ENCODE measurements at places on chromosomes 2 and 18.

DNA sequence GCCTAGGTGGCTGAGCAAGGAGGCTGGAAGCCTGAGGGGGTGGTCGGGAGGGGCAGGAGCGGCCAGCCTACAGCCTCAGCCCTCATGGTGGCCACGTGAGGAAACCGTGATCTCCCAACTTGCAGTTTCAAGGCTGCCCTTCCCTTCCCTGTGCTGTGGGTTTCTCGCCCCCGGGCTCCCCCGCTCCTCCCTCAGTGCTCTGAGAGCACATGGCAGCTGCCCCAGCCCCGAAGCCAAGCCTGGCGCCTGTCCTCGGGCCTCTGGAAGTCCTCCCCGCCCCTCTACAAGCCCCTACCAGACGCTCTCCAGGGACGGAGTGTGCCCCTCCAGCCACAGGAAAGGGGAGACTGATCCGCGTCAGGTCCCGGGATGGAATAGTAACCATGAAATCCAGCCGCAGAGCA is 586 bp upstream of the ANKRD23 start:
- no peak for DNase-seq

DNA sequence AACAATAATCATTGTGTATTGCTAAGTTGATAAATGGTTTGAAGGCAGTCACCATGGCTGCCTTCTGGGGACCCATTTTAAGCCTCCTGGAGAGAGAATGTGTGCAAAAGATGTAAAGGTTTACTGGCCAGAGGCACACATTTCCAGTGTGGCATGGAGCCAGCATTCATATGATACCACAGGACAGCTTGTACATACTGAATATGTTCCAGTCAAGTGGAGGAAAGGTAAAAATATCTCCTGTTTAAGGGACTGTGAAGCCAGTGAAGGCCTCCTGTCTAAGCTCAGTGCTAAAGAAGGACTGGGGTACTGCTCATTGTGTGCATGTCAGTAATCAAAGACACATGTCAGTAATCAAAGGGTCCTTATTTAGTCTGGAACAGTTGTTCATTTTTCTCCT is 119.2 kb downstream of the BABAM2 start:
- no peak for DNase-seq

- peak; percentile 24 for DNase-seq
Measured at GRCh38 chr2:48600204-48600813, 17.3 kb upstream of the GTF2A1L start.

DNA sequence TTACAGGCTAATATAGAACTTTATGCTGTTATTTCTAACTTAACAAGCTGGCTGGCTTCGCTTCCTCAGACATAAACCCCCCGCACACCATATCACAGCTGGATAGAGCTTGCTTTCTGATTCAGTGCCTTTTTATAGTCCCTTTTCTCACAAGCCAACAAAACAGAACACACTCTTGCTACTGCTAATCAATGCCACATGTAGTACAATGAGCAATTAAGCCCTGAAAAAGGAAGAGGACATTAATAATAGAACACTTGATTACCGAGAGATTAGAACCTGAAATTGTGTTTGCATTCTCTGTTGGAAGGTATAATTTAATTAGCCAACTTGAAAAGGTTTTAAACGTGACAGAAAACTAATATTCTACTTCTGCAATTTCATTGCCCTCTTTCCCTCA is 267.7 kb upstream of the CYRIA start:
- no peak for DNase-seq

DNA sequence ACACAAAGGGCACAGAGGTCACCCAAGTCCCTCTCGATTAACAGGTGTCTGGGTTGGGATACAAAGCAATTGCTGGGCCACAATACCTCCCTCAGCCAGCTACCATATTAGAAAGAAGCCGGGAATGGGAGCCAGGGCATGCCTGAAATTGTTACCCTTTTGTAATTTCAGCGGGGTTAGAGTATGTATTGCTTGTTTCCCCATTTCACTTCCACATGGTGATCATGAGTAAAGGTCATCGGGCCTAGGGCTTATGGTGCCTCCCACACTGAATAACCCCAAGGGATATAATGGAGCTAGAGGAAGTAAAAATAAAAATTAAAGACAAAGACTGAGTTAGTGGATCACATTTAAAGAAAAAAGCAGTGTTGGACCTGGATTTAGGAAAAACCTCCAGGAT is 437.2 kb upstream of the KLHL29 start:
- no peak for DNase-seq

- DNase-seq = no peak
Measured at GRCh38 chr2:236121546-236121945, 46.6 kb downstream of the GBX2 start.

DNA sequence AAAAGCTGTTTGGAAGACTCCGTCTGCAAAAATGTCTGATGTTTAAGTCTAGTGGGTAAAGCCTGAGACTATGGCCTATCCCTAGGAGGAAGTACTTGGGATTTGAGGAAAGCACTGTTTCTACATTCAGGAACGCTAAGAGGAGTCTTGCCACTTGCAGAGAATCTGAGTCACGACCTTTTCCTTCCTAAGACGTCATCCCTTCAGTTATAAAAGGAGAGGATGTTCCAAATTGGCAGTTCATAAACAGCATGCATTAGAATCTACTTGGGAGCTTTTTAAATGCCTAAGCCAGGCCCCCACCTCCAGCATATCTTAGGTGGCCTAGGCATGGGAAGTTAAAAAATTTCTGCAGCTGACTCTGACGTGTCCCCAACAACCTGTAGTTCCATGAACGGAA is 125.9 kb downstream of the TTC32 start:
- DNase-seq = no peak

DNA sequence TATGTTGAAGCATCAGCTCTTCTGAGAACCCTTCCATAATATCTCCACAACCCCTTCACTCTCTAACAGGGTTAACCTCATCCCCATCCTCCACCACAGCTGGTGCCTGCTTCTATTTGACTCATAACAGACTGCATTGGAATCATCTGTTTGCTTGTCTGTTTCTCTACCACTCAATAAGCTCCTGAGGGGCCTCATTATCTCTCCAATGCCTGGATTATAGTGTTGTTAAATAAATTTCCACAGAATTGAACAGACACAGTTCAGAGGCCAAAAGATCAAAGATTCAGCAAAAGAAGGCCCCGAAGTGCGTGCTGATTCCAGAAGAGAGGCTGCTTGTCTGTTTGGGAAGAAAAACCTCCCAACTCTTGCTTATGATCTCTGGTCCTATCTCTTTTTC is 33.7 kb upstream of the FAM98A start:
- DNase-seq = no peak

GRCh38 chr2:9830685-9831410 is 12.4 kb upstream of the TAF1B start:
- DNase-seq = no peak

DNA sequence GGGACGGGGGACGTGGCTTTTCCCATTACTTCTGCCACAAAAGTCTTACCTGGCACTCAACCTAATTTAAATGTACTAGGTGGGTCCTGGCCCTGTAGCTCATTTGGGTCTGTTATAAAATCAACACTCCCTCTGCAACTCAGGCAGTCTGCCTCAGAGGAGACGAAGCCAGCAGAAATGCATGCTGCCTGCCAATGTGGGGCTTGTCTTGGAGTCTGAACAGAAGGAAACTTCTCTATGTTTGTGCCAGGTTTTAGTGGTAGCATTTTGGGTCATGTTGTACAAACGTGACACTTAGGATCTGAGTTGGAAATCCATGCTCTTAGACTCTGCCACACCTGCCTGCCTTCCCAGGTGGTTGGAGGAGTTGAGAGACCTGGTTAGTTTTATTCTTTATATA is 292.5 kb upstream of the FAM98A start:
- DNase-seq = no peak

DNA sequence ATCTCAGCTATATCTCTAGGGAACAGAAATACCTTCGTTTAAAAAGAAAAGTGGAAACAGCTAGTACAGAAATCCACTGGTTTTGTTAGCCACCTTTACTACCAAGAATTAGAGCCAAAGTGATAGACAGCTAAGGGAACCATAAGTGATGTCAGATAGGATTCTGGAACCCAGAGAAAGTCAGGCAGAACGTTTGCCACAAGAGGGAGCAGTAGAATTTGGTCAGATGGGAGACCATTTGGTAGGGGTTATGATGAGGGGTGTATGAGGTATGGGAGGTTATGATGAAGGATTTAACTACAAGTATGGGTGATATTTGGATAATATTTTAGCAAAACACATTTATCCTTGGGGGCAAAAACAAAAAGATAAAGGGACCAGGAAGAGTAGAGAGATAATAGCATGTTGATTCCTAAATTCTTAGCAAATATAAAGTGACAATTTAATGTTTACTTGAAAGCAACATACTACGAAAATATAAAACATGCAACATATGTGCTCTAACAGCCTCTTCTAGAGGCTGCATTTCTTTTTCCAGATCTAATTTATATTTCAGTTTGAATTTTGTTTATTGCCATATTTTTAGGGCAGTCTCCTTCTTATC is 3.3 kb downstream of the SLC8A1 start:
- DNase-seq = no peak

DNA sequence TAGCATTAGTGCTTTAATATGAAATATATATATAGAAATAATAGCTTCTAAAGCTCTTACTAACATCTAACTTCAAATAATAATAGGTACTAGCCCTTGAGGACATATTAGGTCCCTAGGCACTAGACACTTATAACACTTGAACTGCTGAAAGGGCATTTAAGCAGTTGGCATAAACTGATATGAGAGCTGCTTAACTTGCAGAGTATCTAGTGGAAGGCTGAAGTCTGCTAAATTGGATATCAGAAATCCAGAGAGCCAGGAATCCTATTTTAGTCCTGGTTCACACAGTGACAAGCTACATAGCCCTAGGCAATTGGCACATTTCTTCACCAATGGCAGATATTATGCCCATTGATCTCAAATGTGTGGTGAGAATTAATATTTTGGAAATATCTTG is 326.9 kb upstream of the UBE2E3 start:
- DNase-seq = no peak

DNA sequence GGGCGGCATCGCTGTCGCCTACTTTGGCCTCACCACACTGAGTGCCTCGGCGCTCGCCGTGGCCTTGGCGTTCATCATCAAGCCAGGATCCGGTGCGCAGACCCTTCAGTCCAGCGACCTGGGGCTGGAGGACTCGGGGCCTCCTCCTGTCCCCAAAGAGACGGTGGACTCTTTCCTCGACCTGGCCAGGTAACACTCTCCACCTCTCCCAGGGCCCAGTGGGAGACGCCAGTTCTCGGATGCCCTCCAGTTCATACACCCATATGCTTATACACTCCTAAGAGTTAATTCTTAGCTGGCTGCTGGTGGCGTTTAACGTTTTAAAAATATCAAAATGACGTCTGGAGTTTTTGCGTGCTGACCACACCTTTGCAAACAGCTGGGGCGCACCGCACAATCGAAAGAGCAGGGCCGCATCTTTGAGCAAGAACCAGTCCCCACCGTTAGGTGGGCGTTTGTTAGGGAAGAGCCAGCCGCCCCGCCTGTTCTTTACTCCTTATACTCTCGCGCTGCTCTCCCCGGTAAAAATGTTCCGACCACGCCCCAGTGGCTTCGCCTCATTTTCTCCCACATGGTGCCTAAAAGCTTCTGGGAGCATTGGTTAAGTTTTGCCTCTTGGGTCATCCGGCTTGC is 899 bp downstream of the SLC1A4 start:
- DNase-seq = no peak

GRCh38 chr2:30341500-30342267 is 105.4 kb upstream of the LCLAT1 start:
- DNase-seq = no peak

GRCh38 chr2:18078216-18078615 is 199.7 kb downstream of the KCNS3 start:
- no peak for DNase-seq

GRCh38 chr18:57943723-57944122 is 100.3 kb upstream of the NEDD4L start:
- DNase-seq = no peak

GRCh38 chr2:45342-46130 is 769 bp downstream of the FAM110C start:
- no peak for DNase-seq

DNA sequence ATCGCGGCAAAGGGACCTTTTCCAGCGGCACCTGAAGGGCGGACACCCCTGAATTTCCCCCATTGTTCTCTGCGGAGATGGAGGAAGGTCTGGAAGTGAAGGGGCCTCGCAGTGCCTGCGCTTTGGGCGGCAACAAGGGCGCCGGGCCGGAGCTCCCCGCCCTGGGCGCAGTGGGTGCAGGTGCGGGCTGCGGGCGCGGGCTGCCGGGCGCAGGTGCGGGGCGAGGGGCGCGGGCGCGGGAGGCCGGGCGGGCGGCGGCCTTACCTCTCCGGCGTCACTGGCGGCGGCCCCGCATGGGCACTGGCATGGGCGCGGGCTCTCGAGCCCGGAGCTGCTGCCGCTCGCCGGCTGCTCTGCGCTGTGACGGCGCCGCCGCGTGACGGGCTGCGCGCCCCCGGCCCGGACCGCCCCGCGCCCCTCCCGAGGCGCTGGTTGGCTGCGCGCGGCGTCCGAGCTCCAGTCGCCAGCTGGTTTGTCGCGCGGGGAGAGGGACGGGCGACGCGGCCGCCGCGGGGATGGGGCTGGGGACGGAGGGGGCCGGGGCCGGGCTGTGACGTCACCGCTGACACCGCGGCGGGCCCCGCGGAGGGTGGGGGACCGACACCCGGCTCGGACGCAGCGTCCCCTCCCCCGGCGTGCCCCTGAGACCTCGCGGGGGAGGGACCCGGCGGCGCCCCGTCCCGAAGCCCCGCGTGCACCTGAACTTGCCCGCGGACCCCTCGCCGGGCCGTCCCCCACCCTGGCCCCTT is at the start of gene KIF1A:
TSS of gene KIF1A (minus strand) at position 362 of the 749 bp plus-strand sequence. CDS start 22,467 bp downstream, outside the sequence.
- peak; percentile 92 for DNase-seq

DNA sequence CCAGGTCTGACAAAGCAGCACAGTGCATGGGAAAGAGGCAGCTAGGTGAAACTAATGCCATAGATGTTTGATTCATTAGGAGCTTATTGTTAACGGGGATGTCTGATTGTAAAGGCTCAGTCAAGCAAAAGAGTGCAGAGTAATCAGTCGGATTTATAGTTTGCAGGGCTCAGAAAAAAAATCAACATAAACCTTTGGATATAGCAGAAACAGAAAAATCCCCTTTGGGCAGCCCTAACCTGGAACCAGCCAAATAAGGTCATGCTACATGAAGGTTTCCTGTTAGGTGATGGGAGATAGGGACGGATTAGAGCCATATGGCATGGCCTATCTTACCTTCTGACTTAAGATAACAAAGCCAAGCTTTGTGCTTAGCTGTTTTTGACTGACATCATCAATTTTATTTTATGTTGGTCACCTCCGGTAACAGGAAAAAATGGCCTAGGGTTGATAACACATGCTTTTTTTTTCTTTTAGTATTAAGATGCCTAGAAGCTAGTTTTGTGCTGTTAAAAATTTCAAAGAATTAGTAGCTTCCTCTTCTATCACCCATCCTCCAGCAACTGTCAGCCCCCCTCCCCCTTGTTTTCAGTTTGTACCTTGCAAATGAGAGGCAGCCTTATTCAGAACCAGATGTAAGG is 60.7 kb upstream of the ZEB2 start:
- DNase-seq = no peak

DNA sequence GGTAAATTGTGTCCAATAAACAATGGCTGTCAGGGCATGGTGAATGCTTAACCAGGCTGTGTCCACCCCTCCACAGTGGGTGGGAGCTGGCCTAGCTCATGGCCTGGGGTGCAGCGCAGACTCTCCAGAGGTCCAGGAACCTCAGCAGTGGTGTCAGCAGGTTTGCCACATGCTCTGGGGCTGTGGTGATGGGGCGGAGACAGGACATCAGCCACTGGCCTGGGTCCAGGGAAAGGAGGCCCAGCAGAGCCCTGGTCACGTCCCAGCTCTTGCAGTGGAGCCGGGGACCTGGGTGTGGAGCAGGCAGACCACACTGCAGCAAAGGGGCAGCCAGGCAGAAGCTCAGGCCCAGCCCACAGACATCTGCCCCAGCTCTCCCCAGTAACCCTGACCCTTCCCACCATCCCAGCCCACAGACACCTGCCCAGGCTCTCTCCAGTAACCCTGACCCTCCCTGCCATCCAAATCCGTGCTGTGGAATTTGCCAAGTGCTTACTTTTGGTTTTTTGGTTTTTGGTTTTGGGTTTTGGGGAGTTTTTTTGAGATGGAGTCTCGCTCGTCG is 13.8 kb upstream of the KIF1A start:
- DNase-seq = no peak

Measured in NCI-H2107 (cell line).